ENCODE measurements at places on chromosomes 1 and 21. TPM values are rescaled to one million over a fixed set of nuclear protein-coding genes. Genes with fewer than 3 reads are reported as not detected.

DNA sequence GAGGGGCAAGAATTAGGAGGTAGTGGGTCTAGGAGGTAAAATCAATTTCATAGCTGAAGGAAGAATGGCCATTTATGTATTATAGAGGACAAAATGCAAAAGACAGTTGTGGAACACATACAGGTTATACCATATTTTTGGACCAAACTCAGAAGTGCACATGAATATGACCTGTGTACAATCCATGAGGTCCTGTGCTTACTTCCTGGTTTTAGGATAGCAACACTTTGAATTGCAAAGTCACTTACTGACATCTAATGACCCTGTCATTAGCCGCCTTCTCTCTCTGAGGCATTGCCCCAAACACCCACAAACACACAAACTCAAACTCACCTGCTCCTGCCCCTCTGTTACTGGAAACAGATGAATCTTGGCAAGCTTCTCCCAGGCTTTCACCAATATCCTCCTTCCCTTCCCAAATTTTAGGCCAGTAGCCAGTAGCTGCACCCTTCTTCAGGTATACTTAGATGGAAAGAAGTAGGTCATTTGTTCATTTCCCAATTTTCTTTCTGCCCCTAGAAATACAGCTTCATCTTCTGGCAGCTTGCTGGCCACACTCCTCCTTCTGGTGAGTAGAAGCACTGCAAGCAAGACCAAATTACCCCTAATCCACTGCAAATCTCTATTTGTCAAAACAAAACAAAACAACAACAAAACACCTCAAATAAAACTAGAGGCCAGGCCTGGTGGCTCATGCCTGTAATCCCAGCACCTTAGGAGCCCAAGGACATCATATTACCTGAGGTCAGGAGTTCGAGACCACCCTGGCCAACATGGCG lies 13.7 kb upstream of the RPL5 start:
- no peak for DNase-seq
- peaks cover 2% of the 10 kb centered on the region for H3K4me1 ChIP-seq
- no peak overlapping the region for H3K4me3 ChIP-seq
- no peaks in the 10 kb centered on the region for H3K36me3 ChIP-seq

The RNU1-2 gene
- total RNA-seq, result 2,859 TPM

The OPRD1 gene
- total RNA-seq, result 0.27 TPM

DNA sequence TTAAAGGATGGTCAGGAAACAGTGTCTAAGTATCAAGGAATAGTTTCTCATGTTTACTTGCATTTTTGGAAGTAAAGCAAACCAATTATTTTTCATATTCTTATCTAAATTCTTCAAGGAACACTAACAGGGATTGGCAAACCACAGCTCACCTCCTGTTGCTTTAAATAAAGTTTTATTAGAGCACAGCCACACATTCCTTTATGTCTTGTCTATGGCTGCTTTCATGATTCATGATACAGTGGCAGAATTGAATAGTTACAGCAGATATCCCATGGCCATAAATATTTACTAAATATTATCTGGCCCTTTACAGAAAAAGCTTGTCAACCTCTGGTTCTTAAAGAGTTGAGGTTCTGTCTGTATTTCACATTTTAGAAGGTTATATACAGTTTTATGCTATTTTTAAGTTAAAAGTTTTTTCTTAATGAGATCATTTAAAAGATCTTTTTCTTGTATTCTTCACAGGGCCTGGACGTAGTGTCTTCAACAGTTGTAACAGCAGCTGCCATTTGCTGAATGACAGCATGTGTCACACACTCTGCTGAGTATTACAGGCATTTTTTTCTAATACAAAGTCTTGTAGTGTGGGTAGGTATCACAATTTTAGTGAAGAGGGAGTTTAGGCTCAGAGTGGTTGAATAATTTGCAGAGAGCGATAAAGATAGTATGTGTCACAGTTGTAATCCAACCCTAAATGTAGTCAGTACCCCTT lies 2.6 kb downstream of the ZNF691 start:
- no peak overlapping the region for H3K27ac ChIP-seq
- no peak overlapping the region for H3K4me3 ChIP-seq
- peaks cover 38% of the 10 kb centered on the region for H3K36me3 ChIP-seq
- H3K4me1 ChIP-seq, result peaks cover 18% of the 10 kb centered on the region
- DNase-seq, result no peak

The MAP10 gene
- total RNA-seq, result 0.52 TPM

GRCh38 chr1:41622859-41623732 lies 138.6 kb upstream of the EDN2 start:
- peaks cover 38% of the 10 kb centered on the region for H3K4me1 ChIP-seq
- no peaks in the 10 kb centered on the region for H3K36me3 ChIP-seq
- peak; percentile 54 for DNase-seq

GRCh38 chr1:157117527-157118057 lies 18.0 kb upstream of the ETV3L start:
- peaks cover 1% of the 10 kb centered on the region for H3K36me3 ChIP-seq
- no peak overlapping the region for H3K4me3 ChIP-seq
- H3K4me1 ChIP-seq, result no peaks in the 10 kb centered on the region
- peaks cover 4% of the 10 kb centered on the region for H3K27me3 ChIP-seq
- no peak overlapping the region for H3K27ac ChIP-seq

GRCh38 chr1:211748810-211749209 lies 73.4 kb upstream of the NEK2 start:
- no peak overlapping the region for H3K27ac ChIP-seq
- no peaks in the 10 kb centered on the region for H3K27me3 ChIP-seq
- peaks cover 23% of the 10 kb centered on the region for H3K4me1 ChIP-seq
- no peak overlapping the region for H3K4me3 ChIP-seq

- H3K27me3 ChIP-seq, result no peaks in the 10 kb centered on the region
- H3K27ac ChIP-seq, result no peak overlapping the region
- no peak overlapping the region for H3K4me3 ChIP-seq
- no peaks in the 10 kb centered on the region for H3K36me3 ChIP-seq
- no peaks in the 10 kb centered on the region for H3K4me1 ChIP-seq
These were observed 425.8 kb downstream of the DSCAM start for GRCh38 chr21:40421121-40421520.

The CD2 gene
- not detected for total RNA-seq

The ITLN2 gene
- total RNA-seq, result not detected

- H3K4me1 ChIP-seq, result no peaks in the 10 kb centered on the region
- H3K36me3 ChIP-seq, result no peaks in the 10 kb centered on the region
- DNase-seq, result no peak
These were observed 452.3 kb downstream of the OMA1 start for GRCh38 chr1:58094221-58094620.

The NBPF4 gene
- not detected for total RNA-seq

DNA sequence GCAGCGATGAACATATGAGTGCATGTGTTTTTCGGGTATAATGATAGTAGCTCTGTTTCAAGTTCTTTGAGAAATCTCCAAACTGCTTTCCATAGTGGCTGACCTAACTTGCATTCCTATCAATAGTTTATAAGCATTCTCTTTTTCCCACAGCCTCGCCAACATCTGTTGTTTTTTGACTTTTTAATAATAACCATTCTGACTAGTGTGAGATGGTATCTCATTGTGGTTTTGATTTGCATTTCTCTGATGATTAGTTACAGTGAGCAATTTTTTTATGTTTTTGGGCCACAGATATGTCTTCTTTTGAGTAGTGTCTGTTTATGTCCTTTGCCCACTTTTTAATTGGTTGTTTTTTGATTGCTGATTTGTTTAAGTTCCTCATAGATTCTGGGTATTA lies 10.6 kb upstream of the RUNX1 start:
- no peak overlapping the region for H3K27ac ChIP-seq
- H3K4me3 ChIP-seq, result no peak overlapping the region

DNA sequence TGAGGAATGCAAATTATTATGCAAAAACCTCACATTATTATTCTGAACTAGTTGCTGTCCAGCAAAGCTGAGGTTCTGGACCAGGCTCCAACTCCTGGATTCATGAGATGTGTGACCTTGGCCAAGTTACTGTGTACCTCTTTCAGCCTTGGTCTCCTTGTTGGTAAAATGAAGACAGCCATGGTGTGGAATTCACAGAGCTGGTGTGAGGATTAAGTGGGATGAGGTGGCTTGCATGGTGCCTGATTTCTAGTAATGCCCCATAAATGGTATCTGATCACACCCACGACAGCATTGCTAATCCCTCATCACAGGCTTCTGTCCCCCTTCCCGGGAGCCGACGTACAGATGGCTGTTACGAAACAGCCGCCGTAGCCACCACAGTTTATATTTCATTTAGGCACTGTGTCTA lies 59.6 kb downstream of the PGBD5 start:
- H3K36me3 ChIP-seq, result no peaks in the 10 kb centered on the region
- DNase-seq, result no peak
- H3K4me3 ChIP-seq, result no peak overlapping the region
- no peaks in the 10 kb centered on the region for H3K4me1 ChIP-seq
- no peak overlapping the region for H3K27ac ChIP-seq
- H3K27me3 ChIP-seq, result peaks cover 8% of the 10 kb centered on the region

The HSPB7 gene
- 3.4 TPM for total RNA-seq

- H3K36me3 ChIP-seq, result peaks cover 22% of the 10 kb centered on the region
- peak overlapping the region; percentile 96 for H3K4me3 ChIP-seq
- no peaks in the 10 kb centered on the region for H3K27me3 ChIP-seq
- no peak for DNase-seq
- peaks cover 41% of the 10 kb centered on the region for H3K4me1 ChIP-seq
These were observed 637 bp downstream of the LYPLA2 start for GRCh38 chr1:23791516-23792047.

DNA sequence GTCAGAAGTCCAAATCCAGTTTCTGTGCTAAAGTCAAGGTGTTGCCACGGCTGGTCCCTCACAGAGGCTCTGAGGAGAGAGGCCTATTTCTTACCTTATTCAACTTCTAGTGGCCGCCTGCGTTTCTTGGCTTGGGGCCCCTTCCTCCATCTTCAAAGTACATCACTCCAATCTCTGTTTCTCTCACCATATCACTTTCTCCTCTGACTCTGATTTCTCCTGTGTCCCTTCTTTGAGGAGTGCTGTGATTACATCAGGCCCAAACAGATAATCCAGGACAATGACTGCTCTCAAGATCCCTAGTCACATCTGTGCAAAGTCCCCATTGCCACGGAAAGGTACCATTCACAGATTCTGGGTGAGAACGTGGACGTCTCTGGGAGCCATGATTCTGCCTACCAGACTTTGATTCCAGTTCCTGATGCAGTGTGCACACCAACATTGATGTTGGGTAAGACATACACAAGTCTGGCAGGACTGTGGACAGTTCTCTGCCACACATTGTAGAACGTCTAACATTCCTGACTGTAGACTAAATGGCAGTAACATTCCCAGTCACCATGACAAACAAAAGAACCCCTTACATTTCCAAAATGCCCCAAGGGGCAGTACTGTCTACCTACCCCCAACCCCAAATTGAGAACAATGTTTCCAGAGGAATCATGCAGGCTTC lies 43.0 kb upstream of the ITPKB start:
- no peak overlapping the region for H3K4me3 ChIP-seq
- no peaks in the 10 kb centered on the region for H3K27me3 ChIP-seq
- peaks cover 17% of the 10 kb centered on the region for H3K4me1 ChIP-seq
- no peak overlapping the region for H3K27ac ChIP-seq

DNA sequence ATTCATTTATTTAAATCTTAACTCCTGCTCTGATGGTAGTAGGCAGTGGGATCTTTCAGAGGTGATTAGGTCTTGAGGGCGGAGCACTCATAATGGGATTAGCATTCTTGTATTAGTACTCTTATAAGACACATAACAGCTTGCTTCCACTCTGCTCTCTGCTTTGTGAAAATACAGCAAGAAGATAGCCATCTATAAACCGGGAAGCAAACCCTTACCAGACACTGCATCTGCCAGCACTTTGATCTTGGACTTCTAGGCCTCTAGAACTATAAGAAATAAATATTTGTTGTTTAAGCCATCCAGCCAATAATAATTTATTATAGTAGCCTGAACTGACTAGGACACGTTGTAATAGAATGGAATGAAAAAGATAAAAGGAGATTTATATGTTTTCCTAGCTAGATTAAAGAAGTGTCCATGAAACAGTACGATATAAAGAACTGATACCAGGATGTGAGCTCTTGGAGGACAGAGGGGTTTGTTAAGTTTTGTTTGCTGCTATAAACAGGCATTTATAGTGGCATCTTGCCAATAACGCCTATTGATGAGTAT lies 869.9 kb downstream of the MRPL39 start:
- no peak for DNase-seq
- H3K36me3 ChIP-seq, result no peaks in the 10 kb centered on the region
- H3K4me3 ChIP-seq, result no peak overlapping the region
- no peaks in the 10 kb centered on the region for H3K27me3 ChIP-seq

- no peaks in the 10 kb centered on the region for H3K36me3 ChIP-seq
- no peak overlapping the region for H3K27ac ChIP-seq
- no peak for DNase-seq
- H3K4me3 ChIP-seq, result no peak overlapping the region
- no peaks in the 10 kb centered on the region for H3K4me1 ChIP-seq
These were observed 89.6 kb downstream of the CCDC185 start for GRCh38 chr1:223482766-223483165.

The PINK1 gene
- 55.2 TPM for total RNA-seq

GRCh38 chr1:28010969-28011368 lies 51.2 kb downstream of the XKR8 start:
- H3K4me1 ChIP-seq, result no peaks in the 10 kb centered on the region
- peaks cover 26% of the 10 kb centered on the region for H3K36me3 ChIP-seq
- H3K27ac ChIP-seq, result no peak overlapping the region
- DNase-seq, result no peak
- H3K4me3 ChIP-seq, result no peak overlapping the region
- no peaks in the 10 kb centered on the region for H3K27me3 ChIP-seq

The PEX11B gene
- 29.8 TPM for total RNA-seq

GRCh38 chr1:226704169-226704937 lies 34.7 kb downstream of the ITPKB start:
- DNase-seq, result no peak
- H3K4me1 ChIP-seq, result peaks cover 47% of the 10 kb centered on the region
- peaks cover 6% of the 10 kb centered on the region for H3K36me3 ChIP-seq
- H3K27ac ChIP-seq, result peak overlapping the region; percentile 93
- H3K4me3 ChIP-seq, result peak overlapping the region; percentile 70
- no peaks in the 10 kb centered on the region for H3K27me3 ChIP-seq

GRCh38 chr1:159771127-159771895 lies 9.5 kb upstream of the DUSP23 start:
- peaks cover 22% of the 10 kb centered on the region for H3K27me3 ChIP-seq
- H3K27ac ChIP-seq, result no peak overlapping the region
- no peaks in the 10 kb centered on the region for H3K4me1 ChIP-seq
- H3K4me3 ChIP-seq, result no peak overlapping the region
- no peak for DNase-seq

- DNase-seq, result no peak
- no peak overlapping the region for H3K27ac ChIP-seq
- no peaks in the 10 kb centered on the region for H3K4me1 ChIP-seq
- no peak overlapping the region for H3K4me3 ChIP-seq
- no peaks in the 10 kb centered on the region for H3K36me3 ChIP-seq
- no peaks in the 10 kb centered on the region for H3K27me3 ChIP-seq
These were observed 922.8 kb upstream of the ADGRL4 start for GRCh38 chr1:79929356-79929755.

- no peaks in the 10 kb centered on the region for H3K36me3 ChIP-seq
- H3K4me3 ChIP-seq, result no peak overlapping the region
- H3K4me1 ChIP-seq, result no peaks in the 10 kb centered on the region
- H3K27me3 ChIP-seq, result no peaks in the 10 kb centered on the region
- DNase-seq, result peak; percentile 77
- H3K27ac ChIP-seq, result no peak overlapping the region
These were observed 428.2 kb downstream of the NPHP4 start for GRCh38 chr1:5563861-5564577.

- no peak overlapping the region for H3K27ac ChIP-seq
- no peaks in the 10 kb centered on the region for H3K27me3 ChIP-seq
- DNase-seq, result no peak
- no peak overlapping the region for H3K4me3 ChIP-seq
These were observed 257.5 kb downstream of the TOMM20 start for GRCh38 chr1:234871039-234871709.

The PPIAL4G gene
- not detected for total RNA-seq

GRCh38 chr1:99305626-99306025 lies 41.3 kb downstream of the PLPPR4 start:
- no peaks in the 10 kb centered on the region for H3K36me3 ChIP-seq
- no peak for DNase-seq
- no peak overlapping the region for H3K4me3 ChIP-seq

GRCh38 chr1:77834771-77835334 lies 53.6 kb upstream of the NEXN start:
- H3K36me3 ChIP-seq, result peaks cover 6% of the 10 kb centered on the region
- H3K27me3 ChIP-seq, result no peaks in the 10 kb centered on the region
- no peak overlapping the region for H3K4me3 ChIP-seq

All from osteocyte (in vitro differentiated cells).